ENCODE measurements at places on chromosomes 16 and 17. TPM values are rescaled to one million over a fixed set of nuclear protein-coding genes. Genes with fewer than 3 reads are reported as not detected.
A peak's percentile ranks its signal among the peaks of the same experiment; 100 is the strongest.

BCKDK gene
- 43.4 TPM for total RNA-seq

GRCh38 chr16:70661918-70662641 is 15.7 kb downstream of the IL34 start:
- H3K4me3 ChIP-seq: no peak overlapping the region
- H3K27me3 ChIP-seq: no peaks in the 10 kb centered on the region
- H3K27ac ChIP-seq: no peak overlapping the region
- H3K4me1 ChIP-seq: no peaks in the 10 kb centered on the region

DNA sequence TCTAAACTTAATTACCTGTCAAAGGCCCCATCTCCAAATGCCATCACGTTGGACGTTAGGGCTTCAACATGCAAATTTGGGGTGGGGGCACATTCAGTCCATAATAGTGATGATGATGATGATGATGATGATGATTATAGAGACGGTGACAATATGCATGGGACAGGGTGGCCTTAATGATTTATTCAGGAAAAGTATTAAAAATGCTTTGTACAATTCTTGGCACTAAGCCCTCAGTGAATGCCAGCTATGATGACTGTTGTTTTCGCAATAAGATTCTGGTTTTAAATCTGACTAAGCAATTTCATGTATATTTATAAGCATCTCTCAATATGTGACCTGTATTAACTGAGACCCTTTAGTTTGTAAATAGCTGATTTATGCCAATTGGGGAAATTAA is 106.3 kb downstream of the C16orf95 start:
- no peak overlapping the region for H3K27ac ChIP-seq
- no peak for DNase-seq
- H3K36me3 ChIP-seq: no peaks in the 10 kb centered on the region
- H3K27me3 ChIP-seq: no peaks in the 10 kb centered on the region
- H3K4me3 ChIP-seq: no peak overlapping the region

GRCh38 chr16:65745201-65745708 is 621.2 kb upstream of the CDH5 start:
- H3K27ac ChIP-seq: no peak overlapping the region
- no peaks in the 10 kb centered on the region for H3K4me1 ChIP-seq
- H3K27me3 ChIP-seq: no peaks in the 10 kb centered on the region
- no peak for DNase-seq
- no peak overlapping the region for H3K4me3 ChIP-seq
- no peaks in the 10 kb centered on the region for H3K36me3 ChIP-seq

LITAFD gene
- total RNA-seq: not detected

DNA sequence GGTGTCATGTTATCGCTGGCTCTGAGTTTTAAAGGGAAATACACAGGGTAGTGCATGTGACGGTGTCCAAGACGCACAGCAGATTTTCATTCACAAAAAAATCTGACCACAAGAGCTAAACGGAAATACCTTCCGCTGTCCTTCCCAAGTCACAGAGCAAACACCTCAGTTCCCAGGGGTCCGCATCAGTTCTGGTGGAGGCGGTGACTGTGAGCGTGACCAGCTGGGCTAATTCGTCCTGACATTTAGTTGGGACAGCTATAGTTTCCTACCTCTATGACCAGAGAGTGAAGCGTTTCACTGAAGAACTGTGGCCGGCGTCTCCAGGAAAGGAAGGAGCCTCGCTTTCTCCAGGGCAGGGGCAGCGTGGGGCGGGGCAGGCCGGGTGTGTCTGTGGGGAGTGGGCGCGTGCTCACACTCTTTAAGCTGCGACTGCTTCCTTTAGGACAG is 10.5 kb upstream of the FASN start:
- H3K4me3 ChIP-seq: no peak overlapping the region
- no peak for DNase-seq
- peaks cover 14% of the 10 kb centered on the region for H3K4me1 ChIP-seq

FBXW10 gene
- total RNA-seq: not detected

- no peaks in the 10 kb centered on the region for H3K27me3 ChIP-seq
- no peak overlapping the region for H3K4me3 ChIP-seq
- H3K36me3 ChIP-seq: no peaks in the 10 kb centered on the region
These were observed 4.3 kb upstream of the APRT start for GRCh38 chr16:88815901-88816589.

MAFG gene
- total RNA-seq: 16.0 TPM

GRCh38 chr16:88491001-88491559 is 38.0 kb downstream of the ZFPM1 start:
- H3K4me3 ChIP-seq: no peak overlapping the region
- no peaks in the 10 kb centered on the region for H3K27me3 ChIP-seq
- H3K4me1 ChIP-seq: peaks cover 15% of the 10 kb centered on the region
- no peaks in the 10 kb centered on the region for H3K36me3 ChIP-seq
- no peak overlapping the region for H3K27ac ChIP-seq

PMFBP1 gene
- 3.7 TPM for total RNA-seq

GSG1L2 gene
- total RNA-seq: not detected

NPIPA3 gene
- 2.3 TPM for total RNA-seq

DNA sequence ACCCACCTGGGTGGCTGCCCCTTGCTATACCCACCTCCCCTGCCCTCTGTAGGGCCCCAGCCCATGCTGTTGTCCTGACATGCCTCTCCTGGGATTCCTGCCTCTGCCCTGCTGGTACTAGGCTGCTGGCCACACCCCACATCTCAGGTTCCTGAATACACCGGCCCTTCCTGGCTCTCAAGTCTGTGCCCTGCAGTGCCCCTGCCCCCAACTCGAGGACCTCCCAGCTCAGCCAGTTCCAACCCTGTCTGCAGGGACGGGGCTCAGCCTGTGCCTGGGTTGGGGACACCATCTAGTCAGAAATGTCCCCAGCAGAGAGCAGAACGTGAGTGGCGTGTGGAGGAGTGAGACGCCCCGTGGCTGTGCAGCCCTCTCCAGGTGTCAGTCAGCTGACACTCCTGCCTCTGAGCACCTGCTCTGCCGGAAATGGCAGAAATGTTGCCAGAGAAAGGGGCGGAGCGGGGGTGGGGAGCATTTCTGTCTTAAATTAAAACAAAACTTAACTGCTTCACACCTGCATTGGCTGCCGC is 28.7 kb downstream of the ACSF3 start:
- DNase-seq: peak; percentile 84
- H3K36me3 ChIP-seq: peaks cover 8% of the 10 kb centered on the region
- H3K4me1 ChIP-seq: no peaks in the 10 kb centered on the region
- H3K27me3 ChIP-seq: no peaks in the 10 kb centered on the region

FNDC8 gene
- total RNA-seq: not detected

- no peak for DNase-seq
- H3K4me3 ChIP-seq: no peak overlapping the region
- no peaks in the 10 kb centered on the region for H3K36me3 ChIP-seq
These were observed 168.0 kb upstream of the FOXF1 start for GRCh38 chr16:86342161-86342834.

KRTAP2-3 gene
- not detected for total RNA-seq

DRC3 gene
- 1.1 TPM for total RNA-seq

LGALS3BP gene
- total RNA-seq: 674 TPM

GRCh38 chr16:59878479-59878878 is 1144.4 kb upstream of the GOT2 start:
- H3K4me3 ChIP-seq: no peak overlapping the region
- DNase-seq: no peak
- H3K36me3 ChIP-seq: no peaks in the 10 kb centered on the region
- no peaks in the 10 kb centered on the region for H3K27me3 ChIP-seq
- no peaks in the 10 kb centered on the region for H3K4me1 ChIP-seq

KLHDC4 gene
- total RNA-seq: 21.8 TPM

DNA sequence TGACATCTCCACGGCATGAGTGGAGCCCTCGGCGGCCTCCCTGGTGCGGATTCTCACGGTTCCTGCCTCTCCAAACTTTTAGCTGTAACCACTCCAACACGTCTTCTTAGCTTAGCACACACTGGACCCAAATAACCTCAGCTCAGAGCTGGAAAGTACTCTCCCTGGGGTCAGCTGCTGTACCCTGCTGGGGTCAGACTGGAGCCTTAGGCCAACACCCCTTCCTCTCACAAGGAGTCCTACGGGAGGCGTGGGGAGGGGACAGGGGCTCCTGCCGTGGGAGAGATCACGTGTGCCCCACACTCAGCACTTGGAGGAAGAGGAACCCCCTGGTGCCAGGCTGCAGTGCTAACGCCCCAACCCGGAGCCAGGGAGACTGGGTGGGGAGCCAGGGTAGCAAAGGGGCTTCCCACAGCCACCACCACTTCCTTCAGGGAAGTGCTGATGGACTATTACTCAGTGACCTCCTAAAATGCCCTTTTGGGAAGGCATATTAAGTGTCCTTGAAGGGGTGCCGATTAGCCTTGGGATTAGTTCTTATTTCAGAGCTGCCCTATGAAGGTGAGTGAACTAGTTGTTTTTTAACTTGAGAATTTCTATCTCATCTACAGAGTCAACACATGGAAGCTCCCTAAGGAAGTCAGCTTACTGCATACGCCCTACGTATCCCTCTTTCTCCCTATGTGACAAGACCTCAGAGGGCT is 124.0 kb downstream of the HIC1 start:
- no peak overlapping the region for H3K4me3 ChIP-seq
- H3K4me1 ChIP-seq: no peaks in the 10 kb centered on the region
- H3K36me3 ChIP-seq: no peaks in the 10 kb centered on the region
- peak overlapping the region; percentile 55 for H3K27ac ChIP-seq
- H3K27me3 ChIP-seq: no peaks in the 10 kb centered on the region

EVI2B gene
- total RNA-seq: 8.5 TPM

PRDM7 gene
- not detected for total RNA-seq

DNA sequence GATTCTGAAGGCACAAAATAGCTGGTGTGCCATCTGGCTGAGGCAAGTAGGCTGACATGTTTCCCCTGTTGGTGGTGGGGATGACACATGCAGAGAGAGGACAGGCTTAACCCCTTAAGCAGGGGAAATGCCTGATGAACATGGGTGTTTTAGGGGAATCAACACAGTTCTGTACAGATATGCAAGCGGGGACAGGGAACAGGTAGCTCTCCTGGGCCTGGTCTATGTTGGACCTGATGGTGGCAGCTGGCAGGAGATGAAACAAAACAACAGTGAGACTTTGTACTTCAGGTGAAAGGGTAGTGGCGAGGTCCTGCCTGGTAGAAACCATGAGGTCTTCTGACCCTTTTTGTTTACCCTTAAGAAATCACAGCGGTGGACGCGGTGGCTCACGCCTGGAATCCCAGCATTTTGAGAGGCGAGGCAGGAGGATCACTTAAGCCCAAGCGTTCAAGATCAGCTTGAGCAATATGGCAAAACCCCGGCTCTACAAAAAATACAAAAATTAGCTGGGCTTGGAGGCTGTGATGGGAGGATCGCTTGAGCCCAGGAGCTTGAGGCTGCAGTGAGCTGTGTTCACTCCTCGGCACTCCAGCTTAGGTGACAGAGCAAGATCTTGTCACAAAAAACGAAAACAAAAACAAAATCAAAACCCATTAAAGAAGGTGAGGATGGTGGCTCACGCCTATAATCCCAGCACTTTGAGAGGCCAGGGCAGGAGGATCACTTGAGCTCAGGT is 10.5 kb downstream of the OR1F1 start:
- H3K36me3 ChIP-seq: no peaks in the 10 kb centered on the region
- H3K4me3 ChIP-seq: no peak overlapping the region
- no peaks in the 10 kb centered on the region for H3K4me1 ChIP-seq
- no peak for DNase-seq
- H3K27me3 ChIP-seq: peaks cover 4% of the 10 kb centered on the region
- H3K27ac ChIP-seq: no peak overlapping the region

KRT31 gene
- not detected for total RNA-seq

- H3K27me3 ChIP-seq: no peaks in the 10 kb centered on the region
- peak within 1 kb of the TSS; percentile 93 for H3K27ac ChIP-seq
- H3K4me3 ChIP-seq: peak within 1 kb of the TSS; percentile 94
- peaks cover 21% of the 10 kb centered on the region for H3K4me1 ChIP-seq
- H3K36me3 ChIP-seq: no peaks in the 10 kb centered on the region
These were observed at the start of gene VPS35 for GRCh38 chr16:46688654-46689364. Gene VPS35, minus strand, starts transcription at chr16:46689178. Its CDS starts 45 bp downstream, at chr16:46689133.

KRT33B gene
- not detected for total RNA-seq

DNA sequence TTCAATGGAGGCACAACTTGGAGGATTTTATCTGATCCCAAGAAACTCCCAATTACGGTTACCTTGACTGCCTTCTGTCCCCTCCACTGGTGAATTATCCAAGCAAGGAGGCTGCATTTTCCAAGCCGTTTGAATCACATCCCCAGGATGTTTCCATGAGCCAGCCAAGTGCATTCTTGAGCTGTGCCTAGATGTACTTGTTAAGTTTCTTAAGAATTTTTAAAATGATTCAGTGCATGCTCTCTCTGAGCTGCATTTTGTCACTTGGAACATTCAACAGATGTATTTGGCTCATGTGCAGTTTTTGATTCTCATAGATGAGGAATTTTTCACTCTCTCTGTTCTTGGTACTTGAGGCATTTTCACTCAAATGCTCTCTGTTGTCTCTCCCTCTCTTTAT is 202.6 kb upstream of the MYOCD start:
- H3K4me3 ChIP-seq: no peak overlapping the region
- no peak overlapping the region for H3K27ac ChIP-seq
- no peaks in the 10 kb centered on the region for H3K36me3 ChIP-seq
- no peak for DNase-seq
- H3K27me3 ChIP-seq: no peaks in the 10 kb centered on the region
- H3K4me1 ChIP-seq: no peaks in the 10 kb centered on the region

MT1H gene
- total RNA-seq: 180 TPM

- no peak overlapping the region for H3K27ac ChIP-seq
- DNase-seq: no peak
- H3K4me1 ChIP-seq: no peaks in the 10 kb centered on the region
These were observed 104.5 kb downstream of the HS3ST4 start for GRCh38 chr16:25796239-25796638.

Measured in colonic mucosa (tissue), 4 donors.